ENCODE measurements at places on chromosomes 1 and 21.

- DNase-seq = no peak
These were observed 16.2 kb upstream of the SERINC2 start for GRCh38 chr1:31396633-31397351.

DNA sequence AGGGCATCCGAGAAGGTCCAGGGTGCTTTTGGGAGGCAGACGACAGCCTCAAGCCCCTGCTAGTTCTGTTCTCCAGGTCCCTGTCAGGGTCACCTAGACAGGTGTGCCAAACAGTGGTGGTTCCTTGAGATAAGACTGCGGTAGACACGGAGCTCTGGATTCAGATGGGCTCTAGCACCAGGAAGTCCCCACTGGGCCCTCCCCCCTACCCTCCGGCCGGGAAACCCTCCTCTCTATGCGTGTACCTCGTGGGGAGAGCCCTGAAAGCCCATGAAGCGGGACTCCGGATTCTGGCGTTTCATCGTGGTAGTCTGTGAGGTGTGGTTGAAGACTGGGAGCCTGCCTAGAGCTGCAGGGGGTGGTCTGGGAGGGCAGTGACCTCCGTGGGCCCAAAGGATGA, 2.1 kb upstream of the KCNA2 start:
- no peak for DNase-seq

GRCh38 chr1:233587958-233588799, 25.7 kb upstream of the KCNK1 start:
- no peak for DNase-seq

DNA sequence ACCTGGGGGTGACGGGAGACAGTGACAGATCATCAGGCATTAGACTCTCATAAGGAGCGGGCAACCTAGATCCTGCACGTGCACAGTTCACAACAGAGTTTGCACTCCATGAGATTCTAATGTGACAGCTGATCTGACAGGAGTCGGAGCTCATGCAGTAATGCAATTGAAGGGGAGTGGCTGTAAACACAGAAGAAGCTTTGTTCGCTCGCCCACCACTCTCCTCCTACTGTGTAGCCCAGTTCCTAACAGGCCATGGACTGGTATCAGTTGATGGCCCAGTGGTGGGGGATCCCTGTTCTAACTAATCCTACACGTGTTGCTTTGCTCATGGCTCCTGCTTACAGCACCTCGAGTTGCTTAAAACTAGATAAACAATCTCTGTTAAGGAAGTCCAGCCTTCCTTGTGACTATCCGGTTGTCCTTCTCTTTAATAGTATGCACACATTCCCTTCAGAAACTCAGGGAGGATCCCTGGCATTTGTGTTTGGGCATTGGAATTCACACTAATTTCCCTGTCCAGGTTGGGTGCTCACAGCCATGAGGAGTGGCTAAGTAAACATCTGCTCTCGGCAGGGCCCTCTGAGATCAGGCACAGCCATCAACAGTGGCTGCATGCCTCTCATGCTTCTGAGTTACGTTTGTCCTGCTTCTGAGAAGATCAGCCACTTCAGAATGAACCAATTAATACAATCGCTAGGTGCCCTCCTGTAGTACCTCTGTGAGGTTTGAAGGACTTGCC, 21.1 kb upstream of the F3 start:
- no peak for DNase-seq

GRCh38 chr1:78223417-78224215, 177.8 kb downstream of the GIPC2 start:
- no peak for DNase-seq

- no peak for DNase-seq
These were observed 6.1 kb upstream of the FNDC7 start for GRCh38 chr1:108706643-108707042.

- DNase-seq = peak; percentile 97
These were observed 14.2 kb downstream of the CAPN2 start for GRCh38 chr1:223726380-223727001.

DNA sequence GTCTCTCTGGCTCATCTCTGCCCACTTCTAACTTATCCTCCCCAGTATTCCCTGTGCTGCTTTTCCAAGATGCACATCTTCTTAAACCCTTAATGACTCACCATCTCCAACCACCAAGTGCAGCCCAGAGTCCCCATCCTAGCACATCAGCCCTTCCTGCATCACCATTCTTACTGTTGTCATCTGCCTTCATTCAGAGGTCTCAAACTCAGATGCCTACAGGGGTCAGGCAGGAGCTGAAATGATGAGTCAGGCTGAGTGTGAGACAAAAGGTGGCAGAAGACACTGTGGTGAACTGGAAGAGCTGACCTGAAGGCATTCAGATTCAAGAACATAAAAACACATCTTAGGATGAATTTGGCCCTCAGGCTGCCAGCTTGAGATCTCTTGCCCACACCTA, 34.6 kb downstream of the OLFML2B start:
- no peak for DNase-seq

GRCh38 chr1:29186707-29187106, 5.0 kb upstream of the SRSF4 start:
- no peak for DNase-seq

- peak; percentile 94 for DNase-seq
These were observed 390 bp upstream of the S100A9 start for GRCh38 chr1:153357076-153357852.

DNA sequence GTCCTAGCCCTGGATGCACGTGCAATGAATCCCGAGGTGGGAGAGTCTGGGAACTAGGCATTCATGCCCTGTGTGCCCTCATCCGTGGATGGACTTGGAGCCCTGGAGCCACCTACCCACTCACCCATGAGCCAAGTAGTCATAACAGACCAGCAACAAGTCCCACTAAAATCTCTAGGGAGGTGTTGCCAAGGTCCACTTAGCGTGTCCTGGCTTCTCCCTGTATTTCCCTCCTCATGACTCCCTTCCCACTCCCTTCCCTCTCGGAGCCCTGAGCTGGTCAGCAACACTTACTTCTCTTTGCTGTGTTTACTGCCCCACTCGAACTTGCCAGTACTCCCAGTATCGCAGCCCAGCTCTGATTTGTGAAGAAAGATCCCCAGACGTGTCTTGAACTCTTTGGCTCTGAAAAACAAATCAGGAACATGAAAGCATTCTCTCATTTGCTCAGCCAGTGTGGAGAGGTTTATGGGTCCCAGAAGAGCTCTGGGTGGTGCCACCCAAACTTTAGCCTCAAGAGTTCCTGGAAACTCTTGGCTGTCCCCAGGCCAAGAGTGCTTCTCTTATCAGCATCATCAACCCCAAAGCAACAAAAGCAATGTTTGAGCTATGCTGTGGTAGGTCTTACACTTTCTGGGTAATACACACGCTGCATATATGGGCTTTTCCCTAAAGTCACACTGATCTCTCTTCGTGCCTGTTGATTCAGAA, 1.1 kb downstream of the RGS16 start:
- DNase-seq = no peak

- DNase-seq = no peak
These were observed 67.9 kb downstream of the MDM4 start for GRCh38 chr1:204583909-204584632.

- peak; percentile 95 for DNase-seq
These were observed at the start of gene NCF2 for GRCh38 chr1:183590244-183591191. Gene NCF2, minus strand, starts transcription at chr1:183590459. Its CDS starts 130 bp downstream, at chr1:183590329.

DNA sequence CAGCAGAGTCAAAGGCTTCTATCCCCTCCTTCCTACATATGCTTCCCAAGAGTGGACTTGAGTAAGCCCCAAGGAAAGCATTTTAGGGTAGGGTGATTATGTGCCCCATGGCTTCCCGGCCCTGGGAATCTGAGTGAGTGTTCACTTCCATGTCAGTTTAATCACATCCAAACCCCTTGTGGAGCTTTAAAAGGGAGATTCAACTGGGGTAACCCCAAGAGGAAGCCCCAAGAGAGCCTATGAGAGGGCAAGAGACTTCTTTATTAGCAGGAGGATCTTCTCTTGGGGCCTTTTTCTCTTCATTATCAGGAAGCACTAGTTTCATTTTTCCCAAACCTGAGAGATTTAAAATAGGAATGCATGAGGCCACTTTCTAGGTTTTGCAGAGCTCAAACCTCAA, 97.0 kb upstream of the IRF2BP2 start:
- DNase-seq = no peak

- DNase-seq = no peak
These were observed 29.0 kb upstream of the PRRX1 start for GRCh38 chr1:170634824-170635410.

GRCh38 chr1:213976665-213977485, 10.9 kb upstream of the PROX1 start:
- DNase-seq = no peak

DNA sequence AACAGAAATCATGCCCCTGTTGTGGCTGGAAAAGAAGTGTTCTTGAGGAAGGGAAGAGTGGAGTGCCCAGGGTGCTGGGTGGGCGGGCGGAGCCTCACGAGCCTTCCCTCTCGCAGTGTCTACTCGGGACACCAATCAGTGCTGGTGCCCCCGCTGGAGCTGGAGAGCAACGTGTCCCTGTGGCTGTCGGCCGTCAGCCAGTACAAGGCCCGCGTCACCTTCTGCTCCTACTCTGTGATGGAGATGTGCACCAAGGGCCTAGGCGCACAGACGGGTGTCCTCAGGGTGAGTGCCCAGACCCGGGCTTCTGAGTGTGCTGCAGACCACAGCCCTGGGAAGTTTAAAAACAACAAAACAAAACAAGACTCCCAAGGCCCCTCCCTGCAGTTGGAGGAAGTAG, 47.4 kb downstream of the S100B start:
- DNase-seq = no peak

DNA sequence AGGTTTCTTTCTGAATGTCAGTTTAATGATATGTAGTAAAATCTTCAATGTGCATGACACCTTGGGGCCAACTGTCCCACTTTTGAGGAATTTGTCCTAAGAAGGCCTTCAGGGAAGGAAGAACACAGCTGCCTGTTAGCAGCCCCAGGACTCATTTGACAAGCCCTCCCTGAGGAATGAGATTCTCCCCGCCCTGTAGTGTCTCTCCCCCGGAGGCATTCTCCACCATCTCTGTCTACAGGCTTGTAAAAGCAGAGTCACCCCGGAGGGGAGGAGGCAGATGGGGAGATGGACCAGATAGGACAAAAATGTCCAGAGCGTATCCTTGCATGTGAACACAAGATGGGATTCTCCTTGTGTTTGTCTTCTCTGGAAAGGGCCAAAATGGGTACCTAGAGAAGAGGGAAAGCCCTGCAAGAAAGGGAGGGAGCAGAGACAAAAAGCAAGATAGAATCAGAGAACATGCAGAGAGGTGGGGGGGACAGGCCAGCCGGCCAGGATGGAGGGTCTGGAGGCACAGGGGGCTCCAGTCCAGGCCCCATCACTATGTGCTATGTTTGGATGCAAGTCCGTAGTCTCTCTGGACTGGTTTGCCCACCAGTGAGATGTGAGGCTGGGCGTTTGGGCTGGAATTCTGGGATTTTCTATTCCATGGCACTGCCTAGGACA, 12.0 kb upstream of the WNT3A start:
- no peak for DNase-seq

DNA sequence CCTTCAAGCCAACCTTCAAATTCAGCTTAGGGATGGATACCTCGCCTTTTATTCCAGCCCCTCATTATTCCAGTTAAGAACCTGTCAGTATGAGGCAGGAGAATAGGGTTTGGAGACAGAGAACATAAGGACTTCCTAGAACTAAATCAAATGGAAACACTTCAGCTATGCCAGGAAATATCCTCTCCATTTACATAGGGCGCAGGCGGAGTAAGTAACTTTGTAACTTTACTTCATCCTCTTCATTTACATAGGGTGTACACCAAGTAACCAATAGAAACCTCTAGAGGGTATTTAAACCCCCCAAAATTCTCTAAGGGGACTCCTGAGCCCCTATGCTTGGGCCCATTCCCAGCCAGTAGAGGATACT, 75.4 kb upstream of the ATF3 start:
- DNase-seq = no peak

GRCh38 chr1:150066838-150067183, 765 bp upstream of the VPS45 start:
- no peak for DNase-seq

GRCh38 chr1:155136748-155137147, 1.1 kb downstream of the SLC50A1 start:
- DNase-seq = no peak

DNA sequence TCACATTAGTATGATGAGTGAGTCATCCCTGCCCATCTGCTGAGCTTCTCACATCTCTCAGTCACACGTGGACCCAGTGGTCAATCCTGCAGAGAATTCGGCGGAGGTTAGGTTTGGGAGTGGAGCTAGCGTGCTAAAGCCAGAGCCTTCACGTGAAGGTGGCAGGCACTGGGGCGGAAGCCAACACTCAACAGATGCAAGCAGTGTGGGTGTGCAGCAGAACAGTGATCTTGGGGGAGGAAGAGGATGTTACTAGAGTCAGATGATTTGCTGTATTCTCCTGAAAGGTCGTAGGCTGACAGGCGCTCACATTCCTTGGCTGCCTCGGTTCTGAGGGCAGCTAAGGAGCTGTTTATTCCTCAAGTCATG, 6.7 kb downstream of the C1orf115 start:
- peak; percentile 20 for DNase-seq

- no peak for DNase-seq
These were observed 35.7 kb upstream of the ARHGAP29 start for GRCh38 chr1:94273111-94273510.

- DNase-seq = peak; percentile 43
These were observed 441 bp downstream of the YARS1 start for GRCh38 chr1:32816676-32817158.

- no peak for DNase-seq
These were observed 32.7 kb upstream of the TMEM125 start for GRCh38 chr1:43237121-43237520.

DNA sequence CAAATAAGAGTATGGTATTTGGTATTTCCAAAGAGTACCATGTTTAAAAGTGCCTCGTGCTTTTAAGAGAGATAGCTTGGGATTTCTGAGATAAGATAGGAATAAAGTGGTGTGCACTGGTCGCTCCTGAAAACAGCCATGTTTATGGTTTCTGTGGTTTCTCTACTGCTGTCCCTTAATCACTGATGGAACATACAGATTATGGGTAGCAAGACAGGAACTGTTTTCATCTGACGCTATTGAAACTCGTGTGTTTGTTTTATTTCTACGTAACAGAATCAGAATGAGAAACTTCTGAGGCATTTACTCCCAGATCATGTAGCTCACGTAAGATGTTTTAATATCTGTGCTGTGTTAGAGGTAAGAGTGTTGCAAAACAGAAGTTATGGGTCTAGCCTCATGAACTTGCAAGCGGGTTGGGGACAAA, 126.0 kb downstream of the KIAA0319L start:
- no peak for DNase-seq

- no peak for DNase-seq
These were observed 10.2 kb upstream of the NCMAP start for GRCh38 chr1:24545662-24546061.

DNA sequence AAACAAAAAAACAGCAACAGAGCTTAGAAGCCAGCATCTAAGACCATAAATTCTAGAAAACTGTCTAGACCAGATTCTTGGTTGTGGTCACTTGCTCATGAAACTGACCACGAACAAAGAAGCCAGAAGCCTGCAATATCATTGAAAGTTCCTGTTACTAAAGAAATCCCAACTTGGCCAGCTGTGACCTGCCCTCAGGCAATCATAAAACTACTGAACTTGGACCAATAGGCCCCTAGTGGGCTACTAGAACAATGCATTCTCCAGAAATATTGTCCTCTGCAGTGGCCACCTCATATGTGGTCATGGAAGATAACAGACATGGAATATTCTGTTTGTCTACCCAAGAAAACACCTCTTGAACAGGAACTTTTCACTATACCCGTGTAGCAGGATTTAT, 87.7 kb downstream of the SPATA17 start:
- no peak for DNase-seq

All from suppressor macrophage treated with lipopolysaccharide for 4 hours (primary cell).